ENCODE measurements at places on chromosomes 6 and 20. TPM values are rescaled to one million over a fixed set of nuclear protein-coding genes. Genes with fewer than 3 reads are reported as not detected.

HLA-DRB1 gene
- total RNA-seq = not detected

CCR6 gene
- not detected for total RNA-seq

DSP gene
- total RNA-seq = 0.07 TPM

RAB44 gene
- not detected for total RNA-seq

ESR1 gene
- total RNA-seq = 0.04 TPM

ANGPT4 gene
- total RNA-seq = not detected

BTBD3 gene
- 32.4 TPM for total RNA-seq

COL19A1 gene
- not detected for total RNA-seq

PPIL6 gene
- total RNA-seq = 0.49 TPM

TPBG gene
- total RNA-seq = 9.0 TPM

ARMC12 gene
- 0.40 TPM for total RNA-seq

SGK2 gene
- total RNA-seq = 0.07 TPM

PPARD gene
- 7.4 TPM for total RNA-seq

FKBP5 gene
- 67.2 TPM for total RNA-seq

C2 gene
- total RNA-seq = not detected

CRISP2 gene
- not detected for total RNA-seq

KHDRBS2 gene
- total RNA-seq = not detected

IMPG1 gene
- not detected for total RNA-seq

SPDEF gene
- not detected for total RNA-seq

SSTR4 gene
- total RNA-seq = not detected

HS3ST5 gene
- not detected for total RNA-seq

SPO11 gene
- total RNA-seq = not detected

SLC22A16 gene
- total RNA-seq = not detected

UBE2V1 gene
- total RNA-seq = 46.9 TPM

ZNF343 gene
- total RNA-seq = 9.0 TPM

RRP36 gene
- total RNA-seq = 137 TPM

SLC22A3 gene
- total RNA-seq = 0.13 TPM

TPD52L1 gene
- total RNA-seq = 3.7 TPM

MYT1 gene
- total RNA-seq = not detected

SRPK1 gene
- 88.2 TPM for total RNA-seq

CLIC5 gene
- 0.07 TPM for total RNA-seq

BRPF3 gene
- total RNA-seq = 8.0 TPM

ZSCAN23 gene
- total RNA-seq = 0.07 TPM

IL20RA gene
- not detected for total RNA-seq

NR2E1 gene
- not detected for total RNA-seq

TLDC2 gene
- not detected for total RNA-seq

VSX1 gene
- total RNA-seq = not detected

SPATS1 gene
- not detected for total RNA-seq

PERP gene
- 19.0 TPM for total RNA-seq

OVOL2 gene
- total RNA-seq = not detected

AIF1 gene
- total RNA-seq = not detected

SPTLC3 gene
- 0.71 TPM for total RNA-seq

CLPSL2 gene
- total RNA-seq = not detected

ZNF311 gene
- total RNA-seq = 0.59 TPM

TMEM244 gene
- total RNA-seq = not detected

RIPPLY2 gene
- total RNA-seq = not detected

PRSS16 gene
- total RNA-seq = not detected

FOXF2 gene
- total RNA-seq = not detected

CST8 gene
- not detected for total RNA-seq

UBD gene
- 1.9 TPM for total RNA-seq

GTSF1L gene
- not detected for total RNA-seq

FAM83C gene
- not detected for total RNA-seq
